T-helper 9 cell (primary cell): ENCODE measurements at places on chromosomes 5 and 9.

DNA sequence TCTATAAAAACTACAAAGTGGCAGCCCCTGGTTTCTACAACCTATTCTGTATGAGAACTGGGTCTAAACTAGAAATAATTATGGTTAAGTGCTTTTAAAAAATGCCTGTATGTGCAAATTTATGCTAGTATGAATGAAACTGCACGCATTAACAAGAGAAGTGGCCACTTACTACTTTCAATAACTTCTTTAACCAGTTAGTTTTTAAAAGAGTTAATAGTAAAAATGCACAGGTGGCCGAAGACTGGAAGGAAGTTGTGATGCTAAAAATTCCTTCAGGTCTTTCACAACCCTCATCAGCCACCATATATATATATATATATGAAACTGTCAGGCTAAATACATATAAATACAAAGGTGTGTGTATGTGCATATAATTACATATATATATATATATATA lies 36.8 kb downstream of the SHISAL2B start:
- DNase-seq: no peak

GRCh38 chr5:102924963-102925362 lies 169.9 kb downstream of the PAM start:
- no peak for DNase-seq

DNA sequence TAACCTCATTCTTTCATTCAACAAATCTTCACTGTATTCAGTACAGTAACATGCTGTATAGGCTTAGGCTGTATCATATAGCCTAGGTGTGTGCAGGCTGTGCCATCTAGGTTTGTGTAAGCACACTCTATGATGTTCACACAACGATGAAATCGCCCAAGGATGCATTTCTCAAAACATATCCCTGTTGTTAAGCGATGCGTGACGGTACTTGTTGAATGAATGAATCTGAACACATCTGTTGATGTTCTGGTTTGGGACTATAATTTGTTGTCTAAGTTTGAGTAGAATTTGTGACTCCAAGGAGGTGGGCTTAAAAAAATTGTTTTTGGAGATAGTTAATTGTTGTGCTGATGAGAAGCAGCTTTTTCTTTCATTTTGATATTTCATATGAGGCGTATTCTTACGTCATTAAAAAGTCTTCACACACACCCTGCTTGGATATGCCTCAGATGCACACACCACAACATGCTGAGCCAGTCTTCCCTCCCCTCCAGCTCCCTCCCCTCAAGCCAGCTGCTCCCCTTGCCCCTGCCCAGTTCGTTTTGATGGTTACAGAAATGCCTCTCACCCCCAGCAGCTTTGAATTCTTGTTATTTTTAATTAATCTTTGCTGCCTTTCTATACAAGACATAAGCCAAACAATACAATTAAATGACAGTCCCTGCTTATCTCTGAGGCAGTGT lies 5.5 kb upstream of the PSAT1 start:
- no peak for DNase-seq

- DNase-seq: no peak
These were observed 16.3 kb downstream of the FAM78A start for GRCh38 chr9:131259916-131260597.

GRCh38 chr5:140424135-140424534 lies 22.5 kb downstream of the ANKHD1 start:
- DNase-seq: no peak

- no peak for DNase-seq
These were observed 274.7 kb downstream of the CETN3 start for GRCh38 chr5:90134892-90135291.

DNA sequence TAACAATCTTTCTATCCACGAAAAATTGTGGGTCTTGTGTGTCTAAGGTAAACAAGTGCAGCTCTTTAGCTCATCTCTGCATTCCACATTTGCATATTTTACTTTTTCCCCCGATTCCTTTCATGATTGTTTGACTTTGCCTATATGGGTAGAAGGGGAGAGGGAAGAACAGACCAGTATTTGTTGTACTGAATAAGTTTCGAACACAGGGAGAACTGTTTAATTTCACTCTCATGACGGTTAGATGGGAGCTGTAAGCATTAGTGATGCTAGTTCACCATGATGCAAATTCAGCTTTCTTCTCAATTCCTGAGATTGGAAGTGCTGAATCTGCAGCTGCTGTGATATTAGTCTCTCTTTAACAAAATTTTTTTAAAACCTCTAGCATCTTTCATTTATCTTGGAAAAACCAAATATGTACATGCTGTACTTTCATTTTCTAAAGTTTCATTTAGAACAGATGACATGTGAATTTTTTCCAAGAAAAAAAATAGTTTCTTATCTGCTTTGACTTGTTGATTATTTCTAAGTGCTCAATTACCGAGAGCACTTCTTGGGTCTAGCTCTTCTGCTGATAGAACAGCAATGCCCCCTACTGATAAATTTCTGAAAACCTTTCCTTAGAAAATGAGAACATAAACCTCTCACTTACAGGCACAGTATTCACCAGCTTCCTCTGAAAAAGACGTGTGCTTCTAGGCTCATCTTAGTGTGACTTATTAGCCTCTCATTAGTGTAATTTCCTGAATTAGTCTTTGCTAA lies 149.5 kb downstream of the BAAT start:
- DNase-seq: no peak

GRCh38 chr5:112694853-112695709 lies 42.6 kb upstream of the APC start:
- DNase-seq: no peak

DNA sequence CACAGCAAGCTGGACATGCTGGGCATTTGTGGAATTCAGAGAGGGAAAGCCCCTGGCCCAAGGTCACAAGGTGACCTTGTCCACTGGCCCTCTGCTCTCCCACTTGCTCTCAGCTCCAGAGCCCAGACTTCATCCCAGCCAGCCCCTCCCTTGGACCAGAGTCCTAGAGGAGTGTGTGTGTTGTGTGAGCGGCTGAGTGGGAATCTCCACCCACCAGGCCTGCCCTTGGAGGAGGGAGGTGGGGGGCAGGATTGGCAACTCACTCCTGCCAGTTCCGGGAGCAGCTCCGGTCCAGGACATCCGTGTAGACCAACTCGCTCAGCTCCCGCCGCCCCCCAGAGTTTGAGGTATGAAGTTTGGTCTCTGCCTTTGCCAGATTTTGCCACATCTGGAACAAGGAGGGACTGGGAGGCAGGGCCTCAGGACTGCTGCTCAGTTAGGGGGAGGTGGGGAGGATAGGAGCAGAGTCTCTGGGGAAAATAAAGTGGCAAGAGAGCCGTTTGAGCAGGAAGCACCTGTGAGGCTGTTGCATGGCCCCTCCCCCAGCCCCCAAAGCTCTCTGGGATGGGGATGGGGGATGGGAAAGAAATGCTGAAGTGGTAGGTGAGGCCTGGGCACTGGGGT lies 1.4 kb downstream of the MZB1 start:
- no peak for DNase-seq

DNA sequence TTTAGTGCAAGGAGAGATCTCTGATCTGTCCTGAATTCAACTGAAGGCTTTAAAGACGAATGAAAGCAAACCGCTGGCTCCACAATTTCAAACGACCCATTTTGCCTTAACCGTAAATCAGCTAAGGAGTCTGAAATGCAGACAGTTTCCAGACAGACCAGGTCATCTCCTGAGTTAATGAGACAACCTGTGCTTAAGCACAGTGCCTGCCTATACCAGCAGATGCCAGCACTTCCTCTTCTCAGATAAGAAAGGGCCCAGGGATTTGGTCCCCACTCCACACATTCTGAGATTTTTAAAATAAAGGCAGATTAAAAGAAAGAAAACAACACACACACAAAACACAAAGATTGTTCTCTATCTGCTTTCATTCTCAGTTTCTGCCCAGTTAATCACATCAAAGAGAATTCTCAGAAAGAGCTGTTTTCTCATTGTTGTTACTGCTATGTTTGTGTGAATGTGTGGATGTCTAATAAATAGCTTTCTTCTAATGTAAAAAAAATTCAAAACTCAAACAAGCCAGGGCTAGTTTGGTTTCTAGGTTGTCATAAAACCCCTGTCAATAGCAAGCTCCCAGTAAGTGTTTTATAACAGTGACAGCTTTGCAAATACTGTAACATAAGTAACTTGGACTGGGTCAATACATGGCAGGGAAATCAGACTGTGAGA lies 157.7 kb upstream of the SLC24A2 start:
- DNase-seq: no peak
